NCI-H1092 (cell line): ENCODE measurements at places on chromosomes 2 and 18.

DNA sequence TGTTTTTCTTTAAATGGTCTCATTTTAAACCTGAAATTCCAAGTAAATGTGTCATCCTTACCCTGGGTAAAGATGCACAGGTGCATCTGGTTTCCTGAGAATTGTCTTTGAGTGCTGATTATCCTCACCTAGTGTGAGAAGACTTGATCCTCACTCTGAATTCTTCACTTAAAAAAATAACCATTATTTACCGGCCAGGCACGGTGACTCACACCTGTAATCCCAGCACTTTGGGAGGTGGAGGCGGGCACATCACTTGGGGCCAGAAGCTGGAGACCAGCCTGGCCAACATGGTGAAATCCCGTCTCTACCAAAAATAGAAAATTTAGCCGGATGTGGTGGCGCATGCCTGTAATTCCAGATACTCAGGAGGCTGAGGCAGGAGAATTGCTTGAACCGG is 9.9 kb upstream of the WNT6 start:
- no peak for DNase-seq

- DNase-seq, result no peak
Observed at GRCh38 chr2:54960164-54960563, 90.1 kb downstream of the RTN4 start.

DNA sequence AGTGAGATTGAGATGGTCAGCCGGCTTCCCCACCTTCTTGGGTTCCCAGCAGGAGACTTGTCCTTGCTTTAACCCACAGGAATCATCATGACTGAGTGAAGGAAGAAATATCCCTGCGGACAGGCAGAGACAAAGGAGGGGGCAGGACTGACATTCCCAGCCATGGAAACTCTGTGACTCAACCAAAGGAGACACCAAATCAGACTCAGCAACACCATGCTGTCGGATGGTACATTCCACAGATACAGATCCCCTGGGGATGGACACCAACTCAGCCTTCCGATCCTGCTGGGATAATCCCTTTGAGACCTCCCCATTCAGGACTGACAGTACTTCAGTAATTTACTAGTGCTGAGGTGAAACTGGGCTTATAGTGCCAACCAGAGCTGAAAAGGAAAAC is 518.3 kb downstream of the XIRP2 start:
- DNase-seq, result no peak

DNA sequence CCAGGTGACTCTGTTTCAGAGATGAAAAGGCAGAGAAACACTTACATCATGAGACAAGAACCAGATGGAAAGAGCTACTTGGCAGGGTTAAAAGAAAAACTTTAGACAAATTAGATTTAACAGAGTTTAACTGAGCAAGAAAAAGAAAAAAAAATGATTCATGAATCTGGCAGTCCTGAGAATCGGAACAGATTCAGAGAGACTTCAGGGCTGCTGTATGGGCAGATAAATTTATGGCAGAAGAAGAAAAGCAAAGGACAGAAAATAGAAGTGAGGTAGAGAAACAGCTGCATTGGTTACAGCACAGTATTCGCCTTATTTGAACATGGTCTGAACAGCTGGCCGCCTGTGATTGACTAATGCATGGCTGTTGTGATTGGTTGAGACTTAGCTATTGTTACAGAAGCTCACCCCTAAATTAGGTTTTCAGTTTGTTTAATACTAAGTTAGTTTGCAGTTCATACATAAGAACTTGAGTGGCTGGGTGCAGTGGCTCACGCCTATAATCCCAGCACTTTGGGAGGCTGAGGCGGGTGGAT is 43.0 kb upstream of the RHOB start:
- no peak for DNase-seq

DNA sequence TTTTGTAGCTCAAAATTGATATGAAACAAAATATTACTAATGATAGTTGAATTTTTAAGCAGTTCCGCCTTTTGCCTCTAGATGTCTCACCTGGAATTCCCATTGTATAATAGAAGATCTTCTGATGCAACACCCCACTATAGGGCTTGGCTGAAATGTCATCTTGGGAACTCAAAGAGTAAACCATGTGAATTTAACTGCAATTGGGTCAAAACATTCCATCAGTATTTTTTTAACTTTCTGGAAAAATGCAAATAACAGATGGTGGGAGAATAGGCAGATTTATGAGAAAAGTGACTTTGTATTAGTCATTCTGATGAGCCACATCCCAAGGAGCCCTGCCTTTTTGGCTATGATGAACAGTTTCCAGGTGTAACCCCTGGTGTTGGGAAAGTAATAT is 489.9 kb downstream of the NYAP2 start:
- DNase-seq, result no peak

DNA sequence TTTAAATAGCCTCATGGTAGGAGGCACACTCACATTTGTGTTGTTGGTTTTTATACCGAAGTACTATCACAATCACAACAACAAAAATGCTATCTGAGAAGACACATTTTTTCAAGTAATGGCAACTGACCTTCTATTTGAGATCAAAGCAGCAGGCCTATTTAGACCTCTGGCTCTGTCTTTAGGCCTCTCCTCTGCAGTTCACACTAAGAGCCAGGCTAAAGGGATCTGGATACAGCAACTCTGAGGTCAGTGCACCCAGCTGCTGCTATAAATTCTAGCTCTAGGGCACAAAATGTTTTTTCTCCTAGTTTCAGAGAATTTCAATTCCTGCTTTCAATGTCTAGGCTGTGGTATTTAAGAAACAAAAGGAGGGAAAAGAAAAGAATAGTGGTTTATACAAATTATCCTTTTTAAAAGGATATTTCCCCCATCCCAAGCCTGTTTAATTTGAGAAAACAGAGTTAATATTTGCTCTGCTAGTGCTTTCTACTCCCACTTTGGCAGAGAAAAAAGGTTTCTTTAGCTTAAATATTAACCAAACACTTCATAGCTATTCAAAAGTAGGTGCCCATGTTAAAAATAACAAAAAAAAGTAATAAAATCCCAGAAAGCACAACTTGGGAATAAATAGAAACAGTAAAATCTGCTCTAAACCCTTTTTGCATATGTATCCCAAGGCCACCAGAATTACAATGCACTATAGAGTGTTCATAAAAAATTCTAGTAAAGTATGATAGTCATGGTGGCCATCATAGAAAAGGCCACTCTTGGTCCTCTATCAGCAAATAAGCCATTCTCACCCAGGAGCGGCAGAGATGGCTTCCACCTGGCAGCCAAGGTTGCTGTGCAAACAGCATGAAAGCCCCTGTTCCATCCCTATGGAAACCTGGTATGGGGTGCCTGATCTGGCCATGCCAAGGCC is 293.6 kb upstream of the SESTD1 start:
- peak; percentile 35 for DNase-seq

DNA sequence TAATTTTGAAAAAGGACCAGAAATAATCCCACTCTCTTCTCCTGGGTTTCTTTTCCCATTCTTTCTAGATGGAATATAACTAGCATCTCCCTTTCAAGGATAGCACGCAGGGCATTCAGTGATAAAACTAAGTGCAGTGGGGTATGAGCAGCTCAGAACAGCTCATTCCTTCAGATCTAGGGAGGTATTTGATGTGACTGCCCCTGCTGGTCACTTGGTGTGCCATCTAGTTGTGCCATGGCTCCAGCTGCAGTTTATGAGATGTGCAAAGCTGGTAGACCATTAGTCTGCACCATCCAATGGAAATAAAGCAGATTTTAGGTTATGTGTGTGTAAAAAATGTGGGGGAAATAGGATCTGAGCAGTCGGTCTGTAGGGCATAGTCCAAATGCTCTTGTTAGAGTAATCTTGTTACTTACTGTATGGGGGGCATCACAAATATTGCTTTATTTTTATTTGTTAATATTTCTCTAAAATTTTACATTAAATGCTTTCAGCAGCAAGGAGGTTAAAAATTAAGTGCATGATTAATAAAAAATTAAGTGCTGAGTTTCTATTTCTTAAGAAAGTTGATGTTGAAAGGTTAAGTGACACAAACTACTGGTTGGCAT is 38.9 kb downstream of the CTAGE1 start:
- no peak for DNase-seq

- no peak for DNase-seq
Observed at GRCh38 chr2:230267556-230267955, 42.0 kb downstream of the SP140 start.

DNA sequence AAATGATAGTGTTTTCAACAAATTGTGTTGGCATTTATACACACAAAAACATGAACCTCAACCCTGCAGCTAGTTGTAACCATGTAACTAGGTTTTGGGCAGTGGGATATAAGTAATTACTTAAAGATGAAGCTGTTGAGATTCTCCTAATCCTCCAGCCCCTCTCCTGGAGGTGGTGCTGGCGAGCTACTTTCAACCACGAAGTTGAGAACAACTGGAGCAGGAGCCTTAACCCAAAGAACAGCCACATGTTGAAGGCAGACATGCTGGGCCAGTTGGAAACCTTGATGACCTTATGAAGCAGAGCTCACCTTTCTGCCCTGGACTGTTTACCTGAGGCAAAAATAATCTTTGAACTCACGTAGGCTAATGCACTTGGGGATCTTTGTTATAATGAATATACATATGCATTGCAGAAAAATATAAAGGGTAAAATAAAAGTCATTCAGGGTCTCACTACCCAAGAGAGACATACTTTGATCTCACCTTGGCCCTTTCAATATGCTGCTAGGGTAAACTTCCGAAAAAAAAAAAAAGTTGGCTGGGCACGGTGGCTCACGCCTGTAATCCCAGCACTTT is 89.6 kb upstream of the NPAS2 start:
- no peak for DNase-seq

DNA sequence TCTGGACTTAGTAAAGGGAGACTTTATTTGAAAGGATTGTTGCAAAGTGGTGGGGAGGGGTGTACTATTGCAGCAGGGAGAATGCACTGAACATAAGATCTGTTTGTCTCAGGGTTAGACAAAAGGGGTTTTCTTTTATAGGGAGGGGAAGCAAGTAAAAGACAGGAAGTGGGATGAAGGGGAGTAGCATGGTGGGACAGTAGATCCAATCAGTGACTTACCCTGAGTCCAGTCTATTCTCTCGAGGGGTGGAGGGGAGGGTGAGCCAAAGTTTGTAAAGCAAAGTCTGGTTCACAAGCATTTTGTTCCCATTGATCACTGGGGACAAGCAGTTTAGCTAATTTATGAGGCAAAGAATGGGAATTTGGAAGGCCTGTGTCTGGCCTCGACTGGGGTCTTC is 35.0 kb upstream of the CYP27C1 start:
- DNase-seq, result no peak

DNA sequence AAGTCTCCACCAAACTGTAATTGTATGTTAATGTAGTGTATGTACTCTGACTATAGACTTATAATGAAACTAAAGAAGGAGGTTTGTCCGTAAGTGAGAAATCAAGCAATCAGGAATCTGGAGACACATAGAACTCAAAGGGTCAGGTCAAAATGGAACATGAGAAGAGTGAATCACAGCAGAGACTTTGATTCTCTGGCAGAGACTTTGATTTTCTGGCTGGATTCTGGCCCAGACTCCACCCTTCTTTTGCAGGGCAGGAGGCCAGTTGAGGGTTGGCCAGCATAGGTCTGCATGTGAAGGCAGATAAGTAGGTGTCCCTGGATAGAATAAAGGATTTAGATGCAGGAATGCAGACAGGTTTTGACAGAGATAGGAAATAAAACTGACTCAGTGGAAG is 11.0 kb upstream of the NCKAP5 start:
- DNase-seq, result no peak

DNA sequence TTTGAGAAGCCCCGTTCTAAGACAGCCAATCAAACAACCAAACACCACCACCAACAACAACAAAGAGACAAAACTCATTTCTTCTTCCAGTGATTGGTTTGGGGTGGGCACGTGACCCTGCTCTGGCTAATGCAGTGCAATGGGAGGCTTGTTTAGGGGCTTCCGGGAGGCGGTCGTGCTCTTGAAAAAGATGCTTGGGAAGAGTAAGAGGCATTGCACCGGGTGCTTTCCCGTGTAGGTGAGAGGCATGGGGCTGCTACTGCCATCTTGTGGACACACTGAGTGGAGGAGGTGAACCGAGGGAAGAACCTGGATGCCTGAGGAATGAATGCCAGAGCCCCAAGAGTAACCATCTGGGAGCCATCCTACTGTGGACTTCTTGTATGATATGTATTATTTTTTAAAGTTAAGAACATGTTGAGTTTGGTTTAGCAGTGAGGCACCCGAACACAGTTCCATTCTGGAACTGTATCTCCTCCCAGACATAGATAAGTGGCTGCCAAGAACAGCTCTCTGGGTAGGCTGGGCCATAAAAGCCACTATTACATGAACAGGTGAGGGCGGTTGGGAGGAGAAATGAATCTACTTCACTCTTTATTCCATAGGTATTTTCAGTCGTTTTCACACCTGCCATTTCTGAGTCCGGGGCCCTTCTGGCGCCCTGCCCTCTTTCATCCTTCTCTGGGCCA is 19.1 kb upstream of the ARHGAP25 start:
- DNase-seq, result peak; percentile 17

DNA sequence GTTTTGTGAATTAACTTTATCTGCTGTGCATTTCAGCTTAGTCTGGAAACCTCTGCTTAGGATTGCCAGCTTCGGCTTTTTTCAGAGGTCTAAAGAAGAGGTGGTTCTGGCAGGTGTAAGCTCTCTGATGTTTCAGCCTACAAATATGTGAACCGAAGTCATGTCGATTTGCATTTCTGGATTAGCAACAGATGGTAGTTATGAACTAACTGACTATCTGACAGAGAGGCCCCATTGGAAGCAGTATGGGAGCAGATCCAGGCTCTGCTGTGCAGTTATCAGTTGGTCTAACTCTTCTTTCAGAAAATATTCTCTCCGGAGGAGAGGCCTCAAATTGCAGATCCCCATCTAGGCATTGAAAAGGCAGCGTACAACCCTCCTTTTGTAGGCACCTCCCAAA is 32.7 kb upstream of the SPRED2 start:
- DNase-seq, result no peak

GRCh38 chr18:32998285-32998684 is 225.5 kb upstream of the KLHL14 start:
- DNase-seq, result no peak

DNA sequence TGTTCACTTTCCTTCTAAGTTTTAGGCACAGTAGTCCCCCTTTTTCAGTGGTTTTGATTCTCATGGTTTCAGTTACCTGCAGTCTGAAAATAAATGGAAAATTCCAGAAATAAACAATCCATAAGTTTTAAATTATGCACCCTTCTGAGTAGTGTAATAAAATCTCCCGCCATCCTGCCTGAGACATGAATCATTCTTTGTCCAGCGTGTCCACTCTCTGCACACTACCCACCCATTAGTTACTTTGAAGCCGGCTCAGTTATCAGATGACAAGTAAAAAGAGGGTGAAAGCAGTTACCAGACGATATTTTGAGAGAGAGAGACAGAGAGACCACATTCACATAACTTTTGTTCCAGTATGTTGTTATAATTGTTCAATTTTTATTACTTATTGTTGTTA is 400.5 kb downstream of the TMX3 start:
- DNase-seq, result no peak

GRCh38 chr2:235669269-235669831 is 175.5 kb downstream of the AGAP1 start:
- DNase-seq, result peak; percentile 35
